H54 (cell line): ENCODE measurements at places on chromosomes 3 and 15.
A peak's percentile ranks its signal among the peaks of the same experiment; 100 is the strongest.

GRCh38 chr3:19931767-19932188 is 2.2 kb downstream of the EFHB start:
- DNase-seq = no peak

- DNase-seq = no peak
These were observed 748.7 kb upstream of the GOLIM4 start for GRCh38 chr3:168844472-168844871.

DNA sequence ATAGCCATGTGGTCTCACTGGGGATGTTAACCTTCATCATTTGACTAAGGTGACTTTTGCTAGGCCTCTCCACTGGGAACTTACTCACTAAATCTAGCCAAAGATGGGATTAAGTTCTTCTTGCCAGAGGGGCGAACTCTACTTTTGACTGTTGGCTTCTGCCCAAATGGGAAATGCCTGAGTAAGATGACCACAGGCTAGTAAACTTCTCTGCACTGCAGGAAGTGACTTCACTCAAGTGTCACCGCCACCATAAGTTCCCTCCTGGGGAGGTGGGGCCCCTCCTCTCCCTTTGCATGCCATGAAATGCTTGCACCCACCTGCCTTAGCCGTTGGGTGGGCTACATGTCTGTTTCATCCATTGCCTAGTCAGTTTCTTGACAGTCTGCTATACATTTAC is 388.3 kb downstream of the FEZF2 start:
- peak; percentile 26 for DNase-seq

DNA sequence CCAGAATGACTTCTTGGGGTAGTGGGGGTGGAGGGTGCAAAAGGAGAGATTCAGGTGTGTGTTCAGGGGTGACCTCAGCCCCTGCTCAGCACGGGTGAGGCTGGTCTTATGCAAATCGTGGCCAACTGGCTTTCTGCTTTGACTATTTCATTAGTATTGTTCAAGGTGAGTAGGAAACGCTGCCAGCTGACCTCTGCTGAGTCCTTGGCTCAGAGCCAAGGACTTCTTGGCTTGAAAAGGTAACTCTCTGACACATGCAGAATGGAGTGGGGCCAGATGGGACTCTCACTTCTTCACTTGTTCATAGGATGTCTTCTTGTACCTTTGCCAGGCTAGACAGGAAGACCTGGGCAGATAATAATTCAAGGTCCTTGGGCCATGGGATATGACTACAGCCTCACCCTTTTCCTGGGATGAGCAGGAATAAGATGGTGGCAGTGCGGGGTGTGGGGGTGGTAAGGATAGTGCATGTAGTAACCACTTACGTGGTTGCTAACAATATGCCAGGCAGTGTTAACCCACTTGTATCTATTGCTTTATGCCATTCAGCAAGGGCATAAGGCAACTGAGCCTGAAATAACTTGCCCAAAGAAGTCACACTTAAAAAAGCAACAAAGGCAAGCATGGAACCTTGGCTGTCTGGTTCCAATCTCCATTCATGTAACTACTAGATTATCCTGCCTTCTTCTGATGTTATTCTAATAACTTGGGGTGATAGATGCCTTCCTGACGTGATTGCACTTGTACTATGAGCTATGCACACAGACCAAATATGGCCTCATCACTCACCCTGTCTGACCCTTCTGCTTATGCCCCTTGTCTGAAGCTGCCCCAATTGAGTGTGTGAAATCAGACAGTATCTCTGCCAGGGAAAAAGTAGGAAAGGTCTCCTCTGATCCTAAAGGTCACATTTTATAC is 193.1 kb downstream of the NR1D2 start:
- DNase-seq = no peak

DNA sequence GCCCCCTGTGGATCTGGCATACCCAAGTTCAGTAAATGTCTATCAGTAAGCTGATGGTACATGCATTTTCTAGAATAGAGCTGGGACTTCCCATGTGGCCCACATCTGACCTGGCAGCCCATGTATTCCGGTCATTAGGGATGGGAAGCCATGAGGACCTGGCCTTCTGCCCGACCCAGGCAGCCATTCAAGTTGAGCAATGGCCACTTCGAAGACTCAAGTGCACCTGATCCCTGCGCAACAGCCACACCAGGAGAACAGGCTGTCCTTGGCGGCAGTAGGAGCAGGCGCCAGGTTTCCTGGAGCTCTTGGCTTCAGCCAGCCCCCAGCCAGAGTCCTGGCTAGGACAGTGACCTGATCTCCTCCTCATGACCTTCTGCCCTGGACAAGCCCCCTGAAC is 14.6 kb downstream of the HEMK1 start:
- no peak for DNase-seq

DNA sequence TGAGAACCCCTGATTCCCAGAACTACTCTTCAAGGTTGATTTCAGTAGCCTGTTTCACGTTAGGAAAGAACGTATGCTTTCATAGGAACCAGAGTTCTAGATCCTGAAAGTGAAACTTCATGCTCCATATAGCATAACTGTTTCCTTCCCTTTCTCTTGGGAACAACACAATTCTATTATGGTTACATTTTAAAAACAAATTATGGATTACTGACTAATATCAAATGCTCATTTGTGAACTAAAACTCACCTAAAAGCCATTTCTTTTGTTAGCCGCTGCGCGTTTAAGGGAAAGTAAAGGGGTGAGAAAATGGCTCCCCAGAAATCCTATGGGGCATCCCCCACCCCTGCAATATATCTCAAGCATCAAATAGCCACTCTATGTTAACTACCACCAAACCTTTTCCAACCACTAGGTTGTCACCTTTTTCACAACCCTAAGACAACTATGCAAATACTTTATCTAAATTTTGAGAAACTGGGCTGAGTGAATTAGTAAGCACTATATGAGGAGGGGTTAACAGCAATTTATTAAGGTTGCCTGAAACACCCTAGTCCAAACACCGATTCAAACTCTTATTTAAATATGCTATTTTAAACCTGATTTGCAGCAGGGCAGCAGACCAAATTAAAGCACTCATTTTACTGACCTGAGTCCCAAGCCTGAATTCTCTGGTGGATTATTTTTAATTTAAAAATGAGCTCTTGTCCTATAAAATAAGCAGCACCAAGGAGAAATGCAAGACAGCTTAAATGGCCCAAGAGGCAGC is 2.4 kb downstream of the SIAH2 start:
- DNase-seq = no peak

DNA sequence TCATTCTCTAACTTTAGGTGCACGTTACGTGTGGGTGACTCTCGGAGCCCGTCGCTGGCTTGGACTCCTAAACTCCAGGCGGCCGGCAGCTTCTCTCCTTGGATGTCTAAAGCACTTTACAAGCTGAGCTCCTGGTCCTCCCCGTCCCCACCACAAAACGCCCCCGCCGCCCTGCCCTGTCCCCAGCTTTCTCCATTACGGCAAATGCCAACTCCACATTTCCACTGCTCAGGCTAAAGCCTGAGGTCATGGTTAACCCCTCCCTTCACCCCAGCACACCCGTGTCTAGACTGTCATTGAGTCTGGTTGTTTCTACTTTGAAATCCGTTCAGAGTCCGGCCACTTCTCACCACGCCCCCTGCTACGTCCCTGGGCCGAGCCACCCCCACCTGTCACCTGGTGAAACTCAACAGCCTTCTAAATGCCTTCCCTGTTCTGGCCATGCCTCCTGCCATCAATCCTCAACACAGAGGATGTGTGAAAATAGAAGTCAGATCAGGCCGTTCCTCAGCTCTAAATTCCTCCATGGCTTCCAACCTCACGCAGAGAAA is 8.1 kb upstream of the PCSK6 start:
- no peak for DNase-seq
